ENCODE measurements at places on chromosomes 7 and 10.

GRCh38 chr7:96471606-96472005 lies 149.7 kb upstream of the SLC25A13 start:
- DNase-seq = no peak

- no peak for DNase-seq
These were observed 213.1 kb upstream of the FRMD4A start for GRCh38 chr10:14543904-14544210.

- DNase-seq = no peak
These were observed 2.6 kb downstream of the ANKRD2 start for GRCh38 chr10:97575127-97575668.

DNA sequence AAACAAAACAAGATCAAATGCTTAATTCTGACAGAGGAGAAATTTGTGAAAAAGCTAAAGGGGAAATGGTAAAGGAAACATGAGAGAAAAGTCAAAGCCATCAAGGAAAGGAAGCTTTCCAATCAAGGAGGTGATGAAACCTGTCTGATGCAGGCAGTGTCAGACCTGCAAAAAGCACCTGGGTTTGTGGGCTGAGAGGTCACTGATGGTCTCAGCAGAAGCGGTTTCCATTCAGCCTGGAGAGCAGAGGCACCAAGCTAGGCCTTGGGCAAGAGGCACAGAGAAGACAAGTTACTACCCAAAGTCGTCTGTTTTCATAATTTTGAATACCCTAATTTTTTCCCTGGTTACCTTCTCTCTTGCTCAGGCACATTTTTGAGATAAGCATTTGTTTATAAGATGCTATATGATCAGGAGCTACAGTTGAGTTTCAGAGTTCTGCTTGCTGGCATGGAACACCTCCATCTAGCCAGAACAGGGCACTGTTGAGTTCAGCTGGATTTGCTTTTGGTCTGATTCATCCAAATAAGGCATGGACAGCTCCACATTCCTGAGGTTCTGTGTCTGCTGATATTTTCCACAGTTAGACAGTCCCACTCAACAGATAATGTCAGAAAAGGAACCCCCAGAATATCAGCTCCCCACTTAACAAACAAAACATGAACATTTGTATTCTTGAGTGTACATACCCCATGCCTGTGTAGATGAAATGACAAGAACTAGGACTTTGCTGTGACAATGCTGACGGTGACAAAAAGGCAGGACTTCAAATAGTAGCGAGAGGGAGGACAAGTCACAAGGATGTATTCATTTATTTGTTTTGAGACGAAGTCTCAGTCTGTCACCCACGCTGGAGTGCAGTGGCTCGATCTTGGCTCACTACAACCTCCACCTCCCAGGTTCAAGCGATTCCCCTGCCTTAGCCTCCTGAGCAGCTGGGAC lies 4.9 kb upstream of the PPIA start:
- DNase-seq = no peak

DNA sequence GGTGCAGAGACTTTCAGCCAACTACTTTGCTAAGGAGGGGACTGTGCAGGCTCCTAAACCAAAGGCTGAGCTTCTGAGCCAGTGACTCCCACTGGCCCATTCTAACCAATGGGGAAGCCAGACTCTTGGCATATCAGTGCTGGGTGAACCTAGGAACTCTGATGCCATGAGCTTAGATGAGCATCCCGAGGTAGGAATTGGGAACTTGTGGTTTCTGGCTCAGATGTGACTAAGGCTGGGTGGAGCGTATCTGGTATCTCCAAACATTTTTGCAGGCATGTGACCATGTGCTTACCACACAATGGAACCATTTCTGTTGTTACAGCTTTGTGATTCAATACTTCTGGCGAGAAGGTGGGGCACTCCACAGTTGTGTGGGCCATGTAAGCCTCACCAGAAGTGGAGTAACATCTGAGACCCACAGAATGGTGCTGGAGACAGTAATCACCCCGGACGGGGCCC lies 2.5 kb upstream of the AVPI1 start:
- DNase-seq = no peak

- DNase-seq = no peak
These were observed 98.1 kb downstream of the GPR37 start for GRCh38 chr7:124667312-124668153.

DNA sequence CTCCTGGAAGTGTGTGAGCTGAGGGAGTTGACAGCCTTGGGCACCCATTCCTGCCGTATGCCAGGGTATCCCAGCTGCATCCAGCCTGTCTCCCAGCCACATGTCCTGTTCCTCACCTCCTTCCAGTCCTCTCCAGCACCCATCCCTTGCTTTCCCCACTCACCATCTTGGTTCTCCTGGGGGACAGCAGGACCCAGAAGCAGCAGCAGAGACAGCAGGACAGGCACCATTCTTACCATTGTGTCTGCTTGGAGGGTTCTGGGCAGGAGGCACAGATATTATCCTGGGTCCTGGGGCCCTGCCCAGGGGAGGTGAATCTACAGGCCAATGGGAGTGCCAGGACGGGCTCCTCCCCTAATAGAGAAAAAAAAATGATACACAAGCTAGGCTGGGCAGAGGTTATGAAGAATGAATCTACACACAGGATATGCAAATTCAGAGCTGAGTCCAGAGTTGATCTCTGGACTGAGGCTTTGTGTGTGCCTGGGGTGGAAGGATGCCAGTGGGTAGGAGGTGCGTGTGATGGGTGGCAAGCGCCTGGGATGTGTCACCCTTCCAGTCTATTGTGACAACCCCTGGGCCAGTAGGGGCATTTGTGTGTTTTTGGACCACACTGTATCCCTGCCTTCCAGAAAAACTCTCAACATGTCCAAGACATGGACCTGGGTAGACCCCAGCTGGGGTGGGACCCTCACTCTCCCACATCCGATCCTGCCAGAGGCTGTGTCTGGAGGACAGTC lies at the start of gene AZGP1:
TSS of gene AZGP1 (minus strand) at position 250 of the 740 bp plus-strand sequence. CDS start at position 239, 11 bp downstream.
- DNase-seq = no peak

DNA sequence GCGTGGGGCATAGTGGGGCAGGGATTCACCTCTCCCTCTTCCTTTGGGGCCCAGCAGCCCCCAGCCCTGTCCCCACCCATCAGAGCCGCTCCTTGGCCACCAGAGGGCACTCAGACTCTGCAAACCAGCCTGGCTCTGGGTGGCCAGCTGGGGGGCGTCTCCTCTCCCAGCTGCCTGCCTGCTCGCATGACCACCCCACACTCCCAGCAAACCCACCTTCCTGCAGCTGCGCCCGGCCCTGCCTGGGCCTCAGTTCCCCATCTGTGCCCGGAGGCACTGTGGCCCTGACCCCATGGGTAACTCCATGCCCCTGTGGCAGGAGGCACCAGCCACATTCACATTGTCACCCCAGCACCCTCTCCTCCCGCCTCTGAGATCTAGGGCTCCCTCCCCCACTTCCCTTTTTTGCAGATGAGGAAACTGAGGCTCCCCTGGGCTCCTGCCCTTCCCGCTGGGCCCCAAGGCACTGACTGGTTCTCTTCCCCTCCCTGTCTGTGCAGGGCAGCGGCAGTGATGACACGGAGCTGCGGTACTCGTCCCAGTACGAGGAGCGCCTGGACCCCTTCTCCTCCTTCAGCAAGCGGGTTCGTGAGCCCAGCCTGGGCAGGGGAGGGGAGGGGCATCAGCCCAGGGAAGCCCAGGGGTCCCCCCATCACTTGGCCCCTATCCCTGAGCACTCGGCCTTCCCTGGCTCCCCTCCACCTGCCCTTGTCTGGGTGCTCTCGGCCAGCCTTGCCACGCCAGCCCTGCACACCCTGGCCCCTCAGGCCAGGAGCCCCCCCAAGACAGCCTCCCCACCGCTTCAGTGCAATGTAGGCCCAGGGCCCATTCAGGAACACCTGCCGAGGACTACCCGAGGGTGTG lies 6.9 kb upstream of the SH2B2 start:
- peak; percentile 47 for DNase-seq

DNA sequence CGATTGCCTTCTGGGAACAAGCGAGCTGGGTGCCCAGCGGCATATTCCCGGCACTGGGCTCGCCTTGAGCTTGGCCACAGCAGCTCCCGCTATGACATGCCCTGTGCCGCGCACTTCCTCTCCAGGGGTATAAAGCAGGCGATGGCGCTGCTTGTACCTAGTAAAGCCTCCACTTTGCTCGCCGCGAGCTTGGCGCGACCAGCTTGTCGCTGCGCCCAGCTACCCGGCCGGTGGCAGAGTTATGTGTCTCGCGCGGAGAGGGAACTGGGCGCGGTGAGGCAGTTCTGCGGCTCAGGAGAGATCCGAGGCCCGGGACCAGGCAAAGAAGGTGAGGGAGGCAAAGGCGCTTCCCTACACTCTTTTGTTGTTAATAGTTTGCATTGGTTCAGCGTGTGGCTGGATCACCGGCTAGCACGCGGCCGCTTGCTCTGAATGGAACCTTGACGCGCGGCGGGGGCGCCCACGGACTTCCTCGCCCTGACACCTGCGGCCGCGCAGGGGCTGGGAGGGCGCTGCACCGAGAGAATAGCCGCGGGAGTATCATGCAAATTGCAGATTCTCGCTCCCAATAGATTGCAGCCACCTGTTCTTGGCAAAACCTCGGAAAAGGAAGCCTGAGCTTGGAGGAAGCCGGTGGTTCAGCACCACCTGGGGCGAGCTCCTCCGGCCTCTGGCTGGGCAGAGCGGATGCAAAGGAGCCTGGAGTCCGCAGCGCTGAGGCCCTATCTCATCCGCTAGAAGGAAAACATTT lies 3.0 kb upstream of the BUB3 start:
- peak; percentile 42 for DNase-seq

DNA sequence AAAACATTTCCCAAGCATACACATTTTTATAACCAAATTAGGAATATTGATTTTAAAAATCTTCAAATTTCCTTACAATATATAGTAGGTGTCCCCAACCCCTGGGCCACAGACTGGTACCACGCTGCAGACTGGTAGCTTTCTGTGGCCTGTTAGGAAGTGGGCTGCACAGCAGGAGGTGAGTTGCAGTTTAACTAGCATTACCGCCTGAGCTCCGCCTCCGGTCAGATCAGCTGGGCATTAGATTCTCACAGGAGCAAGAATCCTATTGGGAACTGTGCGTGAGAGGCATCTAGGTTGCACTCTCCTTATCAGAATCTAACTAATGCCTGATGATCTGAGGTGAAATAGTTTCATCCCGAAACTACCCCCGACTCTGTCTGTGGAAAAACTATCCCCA lies 62.1 kb downstream of the ZWINT start:
- DNase-seq = no peak

DNA sequence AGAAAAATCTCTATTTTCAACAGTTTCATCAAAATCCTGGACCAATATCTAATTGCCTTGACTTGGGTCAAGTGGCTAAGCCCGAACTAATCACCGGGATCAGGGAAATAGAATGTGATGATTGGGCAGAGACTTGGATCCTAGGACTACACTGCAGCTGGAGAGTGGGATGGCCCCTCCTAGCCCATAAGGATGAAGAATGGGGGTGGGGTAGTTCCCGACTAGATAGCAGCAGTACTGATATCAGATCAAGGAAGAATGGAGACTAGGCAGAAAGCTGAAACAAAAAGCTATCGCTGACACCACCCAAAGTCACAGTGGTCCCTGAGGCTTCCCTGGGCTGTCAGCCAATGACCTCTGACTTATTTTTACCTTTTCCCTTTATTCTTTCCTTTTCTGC lies 160.4 kb upstream of the PHYHIPL start:
- no peak for DNase-seq

DNA sequence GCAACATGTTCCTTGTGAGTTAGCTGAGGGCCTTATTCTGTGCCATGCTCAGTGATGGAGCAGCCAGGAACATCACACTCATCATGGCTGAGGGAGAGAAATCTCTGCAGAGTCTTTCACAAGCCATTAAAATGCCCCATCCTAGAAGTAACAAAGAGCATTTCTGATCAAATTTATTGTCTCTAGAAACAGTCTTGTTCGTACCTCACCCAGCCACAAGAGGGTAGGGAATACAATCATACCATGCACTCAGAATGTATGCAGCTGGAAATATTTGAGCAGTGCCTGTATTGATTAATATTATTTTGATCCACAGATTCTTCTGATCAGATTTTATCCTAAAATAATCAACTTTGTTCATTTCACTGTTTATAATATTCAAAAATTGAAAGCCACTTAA lies 17.3 kb downstream of the VPS26A start:
- no peak for DNase-seq

DNA sequence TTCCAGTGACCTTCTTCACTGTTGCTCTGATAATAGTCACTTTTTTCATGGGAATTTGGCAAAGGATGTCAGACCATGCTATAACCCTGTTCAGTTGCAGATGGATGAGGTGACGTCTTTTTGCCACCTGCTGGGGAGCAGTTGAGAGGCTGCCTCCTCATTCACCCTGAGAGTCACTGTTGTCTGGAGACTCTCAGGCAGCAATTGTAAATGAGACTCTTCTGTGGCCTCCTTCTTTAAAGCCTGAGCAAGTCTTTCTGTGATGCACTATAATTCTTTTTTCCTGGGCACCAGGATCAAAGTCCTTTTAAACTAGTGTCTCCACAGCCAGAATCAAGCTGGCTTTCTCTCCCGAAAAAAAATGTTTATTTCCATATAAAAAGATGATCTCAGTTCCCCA lies 345.1 kb downstream of the ARL4A start:
- DNase-seq = no peak

- no peak for DNase-seq
These were observed 979.1 kb upstream of the C7orf33 start for GRCh38 chr7:147611431-147611830.

GRCh38 chr10:128498746-128499145 lies 372.5 kb upstream of the MKI67 start:
- no peak for DNase-seq

DNA sequence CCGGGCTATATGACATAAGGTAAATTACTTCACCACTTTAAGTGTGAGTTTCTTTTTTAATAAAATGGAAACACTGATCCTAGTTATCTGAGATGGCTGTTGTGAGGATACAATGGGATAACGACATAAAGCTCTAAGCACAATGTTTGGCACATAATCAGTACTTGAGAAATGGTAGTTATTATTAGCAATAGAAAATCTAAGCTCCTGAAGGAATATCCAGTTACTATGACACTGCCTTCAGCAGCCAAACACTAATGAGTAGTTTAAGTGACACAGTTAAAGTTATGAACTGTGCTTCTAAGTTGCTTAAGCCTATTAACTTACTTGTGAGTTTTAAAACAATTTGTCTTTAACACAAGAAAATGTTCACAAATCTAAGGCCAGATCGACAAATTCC lies 96.8 kb downstream of the ELAPOR2 start:
- DNase-seq = no peak

- DNase-seq = no peak
These were observed 48.4 kb downstream of the MTPAP start for GRCh38 chr10:30300728-30301127.

DNA sequence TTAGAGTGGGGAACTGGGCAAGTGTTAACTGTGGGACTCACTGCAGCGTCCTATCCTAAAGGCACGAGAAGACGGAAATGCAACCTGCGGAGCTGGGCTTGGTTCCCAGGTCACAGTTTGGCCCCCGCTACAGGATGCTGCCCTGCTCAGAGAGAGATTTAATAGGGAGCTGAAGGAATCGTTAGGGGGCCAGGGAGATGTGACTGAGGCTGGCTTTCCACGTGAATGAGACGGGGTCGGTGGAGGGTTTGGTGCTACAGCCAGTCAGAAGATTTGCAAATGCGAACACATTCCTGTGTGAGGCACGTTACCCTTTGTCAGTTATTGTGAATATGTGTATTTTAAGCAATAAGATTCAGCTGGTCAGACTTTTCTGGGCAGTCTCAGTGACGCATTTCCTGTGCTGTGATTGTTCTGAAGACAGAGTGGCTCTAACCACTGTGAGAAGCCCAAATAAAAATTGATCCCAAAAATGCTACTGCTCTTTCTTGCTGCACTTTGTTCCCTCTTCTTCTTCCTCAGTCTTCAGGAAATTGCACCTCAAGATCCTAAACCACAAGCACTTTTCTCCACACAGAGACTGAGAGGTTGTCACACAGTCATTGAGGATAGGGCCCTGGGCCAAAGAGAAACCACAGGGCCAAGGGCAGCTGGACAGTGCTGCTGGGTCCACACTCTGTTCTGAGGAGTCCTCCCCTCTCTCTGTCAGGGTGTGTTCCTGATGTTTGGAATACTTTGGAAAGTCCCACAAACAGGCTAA lies 21.2 kb downstream of the CYP17A1 start:
- no peak for DNase-seq

Measured in stimulated activated CD4-positive, alpha-beta T cell treated with anti-CD3 and anti-CD28 coated beads, Interleukin-4, amount 100 ng/mL, for 4 hours (primary cell).